ENCODE measurements at places on chromosomes 5 and 9.

DNA sequence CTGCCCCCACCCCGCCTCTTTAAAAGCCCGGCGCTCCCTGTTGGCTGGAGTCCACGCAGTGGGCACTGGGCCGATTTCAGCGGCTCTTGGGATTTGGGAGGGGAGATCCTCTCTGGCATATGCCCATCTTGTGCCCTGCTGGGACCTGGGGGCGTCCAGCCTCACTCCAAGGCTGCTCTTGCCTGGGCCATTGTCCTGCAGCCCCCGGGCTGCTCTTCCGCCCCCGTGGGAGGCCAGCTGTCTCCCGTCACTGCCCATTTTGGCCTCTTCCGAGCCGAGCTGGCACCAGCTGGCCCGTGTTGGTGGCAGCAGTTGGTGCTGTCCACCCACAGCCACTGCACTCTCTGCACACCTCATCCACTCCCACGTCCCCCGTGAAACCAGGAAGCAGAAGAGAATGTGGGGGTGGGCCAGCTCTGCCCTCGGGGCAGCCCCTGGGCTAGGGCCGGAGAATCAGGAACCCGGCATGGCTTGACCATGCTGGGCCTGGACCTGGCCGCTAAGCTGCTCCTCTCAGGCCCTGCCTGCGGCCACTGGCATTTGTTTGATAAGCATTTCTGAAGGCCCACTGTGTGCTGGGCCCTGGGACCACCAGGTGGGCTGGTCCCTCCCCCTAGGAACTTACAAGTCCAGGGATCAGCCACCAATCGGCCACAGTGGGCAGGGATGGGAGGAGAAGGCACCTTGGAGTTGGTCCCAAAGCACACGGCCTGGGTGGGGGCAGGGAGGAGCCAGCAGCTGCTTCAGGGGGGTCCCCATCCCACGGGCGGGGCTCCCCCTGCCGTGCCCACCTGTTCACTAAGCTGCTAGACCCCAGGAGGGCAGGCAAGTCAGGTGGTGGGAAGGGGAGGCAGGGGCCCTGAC is 2.2 kb downstream of the C8G start:
- DNase-seq = no peak

DNA sequence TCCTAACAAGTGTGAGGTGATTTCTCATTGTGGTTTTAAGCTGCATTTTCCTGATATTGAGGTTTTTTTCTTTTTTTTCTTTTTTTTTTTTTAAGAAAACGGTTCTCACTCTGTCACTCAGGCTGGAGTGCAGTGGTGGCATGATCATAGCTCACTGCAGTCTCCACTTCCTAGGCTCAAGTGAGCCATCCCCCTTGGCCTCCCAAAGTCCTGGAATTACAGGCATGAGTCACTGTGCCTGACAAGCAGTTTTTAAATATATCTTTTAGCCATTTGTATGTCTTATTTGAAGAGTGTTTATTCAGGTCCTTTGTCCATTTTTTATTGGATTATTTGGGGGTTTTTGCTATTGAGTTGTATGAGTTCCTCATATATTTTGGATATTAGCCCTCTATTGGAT is 53.8 kb downstream of the GCNT1 start:
- peak; percentile 71 for DNase-seq

DNA sequence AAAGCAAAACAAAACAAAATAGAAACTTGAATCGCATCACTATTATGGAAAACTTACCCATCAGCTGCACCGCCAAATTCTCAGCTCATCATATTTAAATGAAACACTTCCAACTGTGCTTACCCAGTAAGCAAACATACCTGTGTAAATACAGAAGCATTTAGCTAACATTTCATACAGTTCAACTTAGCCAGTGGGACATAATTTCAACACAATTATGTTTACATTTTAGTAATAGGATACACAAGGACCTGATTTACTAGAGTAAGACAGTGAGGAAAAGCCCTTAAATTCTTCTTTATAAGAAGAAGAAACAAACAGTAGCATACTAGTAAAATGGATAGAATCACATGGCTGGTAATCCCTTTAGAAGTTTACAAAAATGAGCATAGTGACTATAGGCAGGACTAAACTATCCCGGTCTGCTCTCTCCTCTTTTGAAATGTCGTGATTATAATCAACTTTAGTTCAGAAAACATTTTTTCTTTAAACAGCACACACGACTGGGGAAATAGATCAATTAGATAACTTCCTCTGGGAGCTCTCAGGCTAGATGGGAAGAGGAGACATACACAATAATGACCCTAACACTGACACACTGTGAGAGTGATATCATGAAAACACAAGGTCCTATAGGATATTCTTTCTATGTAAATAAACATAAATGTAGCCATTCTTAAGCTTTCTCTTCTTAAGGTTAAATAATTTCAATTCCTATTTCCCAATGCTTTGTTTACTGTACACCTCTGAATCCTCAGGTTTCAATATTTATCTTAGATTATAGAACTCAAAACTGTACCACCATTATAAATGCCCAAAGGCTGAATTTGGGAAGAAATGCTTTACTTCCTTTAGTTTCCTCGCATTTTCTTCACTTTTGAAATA is 15.9 kb upstream of the CDC20B start:
- DNase-seq = no peak

DNA sequence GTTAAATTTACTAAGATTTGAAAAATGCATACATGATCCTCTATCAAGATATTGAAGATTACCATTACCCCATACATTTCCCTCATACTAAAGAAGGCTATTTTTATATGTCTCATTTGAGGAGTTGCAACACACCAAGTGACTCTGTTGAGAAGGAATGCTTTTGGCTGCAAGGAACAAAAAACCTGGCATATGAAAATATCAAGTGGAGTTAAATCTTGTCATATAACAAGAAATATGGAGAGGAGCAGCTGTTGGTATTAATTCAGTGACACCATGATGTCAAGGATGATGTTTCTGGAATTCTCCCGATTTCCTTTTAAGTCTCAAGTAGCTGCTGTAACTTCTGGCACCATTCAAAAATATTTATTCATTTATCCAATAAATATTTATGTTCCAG is 193.8 kb downstream of the CSNK1G3 start:
- DNase-seq = peak; percentile 81

DNA sequence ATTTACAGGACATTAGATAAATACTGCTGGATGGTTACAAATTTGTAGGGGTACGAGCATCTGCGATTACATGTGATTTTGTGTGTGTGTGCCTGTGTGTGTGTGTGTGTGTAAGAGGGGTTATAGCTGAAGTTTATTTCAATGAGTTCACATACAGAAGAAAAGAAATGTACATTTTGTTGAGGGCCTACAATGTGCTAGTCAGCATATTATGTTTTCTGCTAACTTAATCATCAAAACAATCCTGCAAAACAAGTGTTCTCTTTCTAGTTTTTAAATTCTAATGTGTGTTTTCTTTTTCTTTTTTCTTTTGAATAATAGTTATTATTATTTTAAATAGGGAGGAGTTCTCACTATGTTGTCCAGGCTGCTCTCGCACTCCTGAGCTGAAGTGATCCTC is 305.7 kb downstream of the ARL15 start:
- DNase-seq = no peak

DNA sequence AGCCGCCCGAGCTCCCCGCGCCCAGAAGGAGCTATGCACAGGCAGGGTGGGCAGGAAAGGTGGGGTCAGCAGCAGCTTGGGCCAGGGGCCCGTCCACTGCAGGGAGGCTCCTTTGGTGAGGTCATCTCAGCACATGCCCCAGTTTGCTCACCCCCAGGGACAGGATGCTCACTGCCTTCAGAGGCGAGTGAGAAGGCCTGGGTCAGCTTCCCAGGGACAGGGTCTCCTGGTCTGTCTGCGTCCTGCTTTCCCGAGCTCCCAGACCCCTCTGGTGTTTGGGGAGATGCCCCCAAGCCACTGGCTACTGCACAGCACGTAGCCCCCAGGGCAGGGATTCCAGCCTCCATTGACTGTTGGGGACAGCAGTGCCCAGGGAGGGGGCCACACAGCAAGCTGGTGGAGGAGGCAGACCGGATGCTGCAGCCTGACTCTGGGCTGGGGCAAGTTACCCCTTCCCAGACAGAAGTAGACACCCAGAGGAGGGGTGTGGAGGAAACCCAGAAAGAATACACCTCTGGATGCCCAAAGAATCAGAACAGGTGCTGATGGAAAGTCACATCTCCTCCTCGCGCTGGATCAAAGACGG is 581 bp upstream of the SARDH start:
- DNase-seq = no peak
